ENCODE measurements at places on chromosomes 16 and 17.

- DNase-seq, result no peak
Observed at GRCh38 chr17:79078476-79079190, 4.0 kb downstream of the ENGASE start.

- no peak for DNase-seq
Observed at GRCh38 chr17:19948116-19948943, 29.3 kb downstream of the AKAP10 start.

DNA sequence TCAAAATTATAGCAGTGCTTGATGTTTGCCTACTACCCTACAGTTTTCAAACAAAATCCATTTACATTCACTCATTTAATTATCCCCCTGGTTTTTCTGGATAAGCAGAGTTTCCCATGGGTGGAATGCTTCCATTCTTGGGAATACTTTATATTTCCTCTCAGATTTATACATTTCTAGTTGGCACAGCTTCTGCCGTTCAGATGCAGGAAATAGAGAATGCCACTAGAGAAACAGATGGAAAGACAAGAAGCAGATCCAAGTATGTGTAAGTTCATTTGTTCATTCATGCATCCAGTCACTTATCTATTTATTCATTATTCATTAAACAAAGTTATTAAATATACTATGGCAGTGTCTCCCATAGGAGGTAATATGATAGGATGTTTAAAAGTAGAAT is 65.0 kb upstream of the CACNG5 start:
- no peak for DNase-seq

- DNase-seq, result peak; percentile 82
Observed at GRCh38 chr16:48503779-48504178, 106.2 kb downstream of the N4BP1 start.

GRCh38 chr17:73410586-73411312 is 98.9 kb upstream of the CDC42EP4 start:
- DNase-seq, result no peak

- no peak for DNase-seq
Observed at GRCh38 chr17:18041776-18042175, 2.6 kb downstream of the GID4 start.

DNA sequence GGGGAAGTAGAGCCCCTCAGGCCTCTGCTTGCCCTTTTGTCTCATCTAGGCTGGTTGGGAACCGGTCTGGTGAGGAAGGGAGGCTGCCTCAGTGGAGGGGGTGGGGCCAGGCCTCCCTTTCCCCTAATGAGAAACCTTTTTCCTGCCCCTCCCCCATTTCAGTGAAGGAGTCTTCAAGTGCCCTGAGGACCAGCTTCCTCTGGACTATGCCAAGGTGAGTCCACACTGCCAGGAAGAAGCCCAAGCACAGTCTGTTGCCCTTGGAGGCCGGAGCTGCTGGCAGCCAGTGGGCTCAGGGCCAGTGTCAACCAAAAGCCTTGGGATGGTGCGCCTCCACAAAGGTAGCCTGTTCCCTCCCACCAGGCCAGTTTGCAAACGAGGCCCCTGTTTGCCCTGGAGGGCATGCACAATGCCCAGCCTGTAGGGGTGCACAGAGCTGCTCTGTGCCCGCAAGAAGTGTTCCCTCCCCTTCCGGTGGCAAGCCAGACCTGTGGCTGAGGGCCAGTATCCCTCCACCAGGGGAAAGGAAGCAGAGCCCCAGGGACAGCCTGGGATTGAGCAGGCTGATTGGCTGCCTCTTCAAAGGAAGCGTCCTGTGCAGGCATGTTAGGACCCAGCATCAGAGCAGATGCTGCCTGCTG is 3.4 kb downstream of the TRAF4 start:
- DNase-seq, result no peak

- DNase-seq, result no peak
Observed at GRCh38 chr16:72837846-72838585, 209.9 kb downstream of the ZFHX3 start.

- DNase-seq, result no peak
Observed at GRCh38 chr16:70163596-70163995, 10.0 kb upstream of the CLEC18C start.

- peak; percentile 63 for DNase-seq
Observed at GRCh38 chr16:88770461-88771293, 14.3 kb downstream of the PIEZO1 start.

DNA sequence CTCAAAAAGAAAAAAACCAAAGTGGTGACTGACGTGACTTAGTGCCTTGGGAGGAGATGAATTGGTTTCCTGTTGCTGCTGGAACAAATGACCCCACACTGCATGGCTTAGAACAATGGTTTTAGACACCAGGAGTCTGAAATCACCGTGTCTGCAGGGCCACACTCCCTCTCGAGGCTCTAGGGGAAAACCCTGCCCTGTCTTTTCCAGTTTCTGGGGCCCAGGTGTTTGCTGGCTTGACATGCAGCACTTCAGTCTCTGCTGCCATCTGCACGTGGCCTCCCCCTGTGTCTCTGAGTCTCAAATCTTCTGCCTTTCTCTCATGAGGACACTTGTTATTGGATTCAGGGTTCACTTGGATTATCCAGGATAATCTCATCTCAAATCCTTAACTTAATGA is 323.8 kb upstream of the TNRC6C start:
- no peak for DNase-seq

DNA sequence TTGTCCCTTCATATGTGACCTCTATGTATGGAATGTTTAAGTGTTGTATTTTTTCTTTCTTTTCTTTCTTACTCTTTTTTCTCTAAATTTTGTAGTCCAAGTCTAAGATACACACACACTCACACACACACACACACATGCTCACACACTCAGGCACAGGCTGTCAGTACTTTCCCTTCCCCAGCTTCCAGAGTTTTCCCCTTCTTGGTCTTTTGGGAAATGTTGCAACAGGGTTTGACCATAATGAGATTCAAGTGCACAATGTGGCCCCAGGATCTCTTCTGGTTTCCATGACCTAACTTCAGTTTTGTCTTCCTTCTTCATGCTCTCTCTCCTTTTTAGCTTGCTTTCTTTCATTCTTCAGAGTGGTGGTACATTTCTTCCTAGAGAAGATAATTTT is 289.8 kb upstream of the FOXF1 start:
- no peak for DNase-seq

GRCh38 chr17:76379275-76379641 is 5.2 kb upstream of the SPHK1 start:
- no peak for DNase-seq

- no peak for DNase-seq
Observed at GRCh38 chr16:22355487-22355908, 18.9 kb downstream of the CDR2 start.

DNA sequence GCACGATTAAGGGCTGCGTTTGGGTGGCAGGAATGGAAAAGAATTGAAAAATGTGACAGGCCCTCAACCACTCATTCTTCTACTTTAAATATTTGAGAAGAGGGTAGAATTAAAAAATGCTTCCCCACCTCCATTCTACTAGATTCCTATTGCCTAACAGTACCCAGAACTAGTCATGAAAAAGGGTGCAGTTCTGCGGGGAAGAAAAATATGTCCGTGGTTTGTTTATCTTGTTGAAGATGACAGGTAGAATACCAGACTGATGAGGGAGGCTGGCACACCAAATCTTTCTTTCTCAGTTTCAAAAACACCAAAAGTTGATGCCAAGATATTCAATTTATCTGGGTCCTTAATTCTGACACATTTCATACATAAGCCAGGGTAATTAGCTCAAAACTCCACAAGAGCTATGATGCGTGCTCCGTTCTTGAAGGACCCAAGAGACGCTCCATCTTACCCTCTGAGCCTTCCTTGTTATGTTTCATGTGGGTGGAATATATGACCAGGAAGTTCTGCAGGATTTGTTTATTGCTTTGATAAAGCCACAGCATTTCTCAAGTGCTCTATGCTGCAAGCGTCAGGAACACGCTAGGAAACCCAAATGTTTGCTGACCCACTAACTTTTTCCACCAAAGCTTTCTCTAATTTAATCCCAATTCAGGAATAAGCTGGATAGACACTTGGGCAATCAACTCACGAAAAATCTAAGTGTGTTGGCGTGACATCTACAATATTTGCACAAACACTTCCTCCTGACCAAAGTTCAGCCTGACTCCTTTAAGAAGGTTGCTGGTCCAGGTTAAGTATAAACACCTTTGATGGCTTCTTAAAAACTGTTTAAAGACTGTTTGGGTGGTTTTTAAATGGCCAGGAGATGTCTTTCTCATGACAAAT is 20.6 kb upstream of the GAN start:
- DNase-seq, result no peak

DNA sequence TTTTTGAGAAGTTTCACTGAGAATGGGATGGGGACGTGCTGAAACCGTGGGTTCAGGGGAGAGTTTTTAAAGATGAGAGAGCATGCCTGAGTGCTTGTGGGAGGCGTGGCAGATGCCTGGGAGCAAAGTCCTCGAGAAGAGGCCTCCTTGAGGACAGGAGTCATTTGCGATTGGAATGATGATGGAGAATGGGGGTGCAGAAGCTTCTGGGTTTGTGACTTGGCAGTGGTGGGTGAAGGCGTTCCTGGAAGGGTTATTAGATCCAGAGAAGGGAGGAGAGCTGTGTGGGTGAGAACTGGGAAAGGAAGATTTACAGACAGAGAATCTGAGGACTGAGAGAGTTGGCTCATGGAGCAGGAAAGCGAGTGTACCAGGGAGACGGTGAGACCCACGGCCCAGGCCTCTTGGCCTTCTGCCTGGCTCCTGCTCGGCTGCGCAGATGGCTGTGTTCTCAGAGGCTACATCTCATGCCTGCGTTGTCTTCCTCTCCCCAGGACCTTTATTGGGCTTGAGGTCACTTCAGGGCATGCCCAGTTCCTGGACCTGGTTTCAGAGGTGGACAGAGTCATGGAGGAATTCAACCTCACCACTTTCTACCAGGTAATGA is 8.6 kb upstream of the MMP15 start:
- DNase-seq, result no peak

- DNase-seq, result no peak
Observed at GRCh38 chr17:56577843-56578204, 15.7 kb upstream of the NOG start.

- DNase-seq, result peak; percentile 80
Observed at GRCh38 chr17:41812381-41813151, at the start of gene FKBP10. TSS of gene FKBP10 (plus strand) at chr17:41813004. CDS start at chr17:41813035, 31 bp downstream.

DNA sequence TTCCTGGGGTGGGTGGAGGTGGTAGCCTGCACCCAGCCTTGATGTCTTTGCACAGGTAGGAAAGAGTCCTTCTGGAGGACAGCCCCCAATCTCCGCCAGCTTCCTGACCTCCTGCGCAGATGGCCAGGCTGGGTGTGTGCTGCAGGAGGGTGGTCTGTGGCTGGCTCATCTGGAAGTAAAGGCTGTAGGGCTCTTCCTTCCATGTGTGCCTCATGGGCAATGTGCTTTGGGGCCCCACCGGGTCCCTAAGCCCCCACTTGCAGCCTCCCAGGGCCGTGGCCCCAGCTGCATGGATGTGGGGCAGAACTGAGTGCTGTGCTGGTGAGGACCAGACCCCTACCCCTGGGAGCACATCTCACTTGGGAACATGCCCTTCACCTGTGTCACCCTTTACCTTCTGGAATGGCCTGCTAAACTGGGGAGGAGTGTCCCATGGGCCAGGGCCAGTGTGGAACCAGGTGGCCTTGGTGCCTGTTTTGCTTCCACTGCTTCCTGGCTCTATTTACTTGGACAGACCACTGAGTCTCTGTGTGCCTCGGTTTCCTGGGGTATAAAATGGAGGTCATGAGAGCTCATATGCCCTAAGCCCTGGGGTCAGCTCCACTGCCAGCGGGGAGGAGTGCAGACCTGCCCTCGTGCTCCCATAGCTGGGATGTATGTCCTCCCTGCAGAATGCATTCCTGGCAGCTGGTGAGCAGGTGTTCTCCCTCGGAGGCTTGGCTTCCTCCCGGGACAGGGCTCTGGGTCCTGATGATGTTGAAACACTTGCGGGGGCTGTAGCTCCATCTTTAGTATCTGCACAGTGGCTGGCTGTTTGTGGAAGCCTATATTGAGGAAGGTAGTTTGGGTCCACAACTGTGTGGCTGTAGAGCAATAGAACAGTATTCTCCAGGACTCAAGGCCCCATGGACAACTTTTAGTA is 18.0 kb downstream of the MPRIP start:
- no peak for DNase-seq

DNA sequence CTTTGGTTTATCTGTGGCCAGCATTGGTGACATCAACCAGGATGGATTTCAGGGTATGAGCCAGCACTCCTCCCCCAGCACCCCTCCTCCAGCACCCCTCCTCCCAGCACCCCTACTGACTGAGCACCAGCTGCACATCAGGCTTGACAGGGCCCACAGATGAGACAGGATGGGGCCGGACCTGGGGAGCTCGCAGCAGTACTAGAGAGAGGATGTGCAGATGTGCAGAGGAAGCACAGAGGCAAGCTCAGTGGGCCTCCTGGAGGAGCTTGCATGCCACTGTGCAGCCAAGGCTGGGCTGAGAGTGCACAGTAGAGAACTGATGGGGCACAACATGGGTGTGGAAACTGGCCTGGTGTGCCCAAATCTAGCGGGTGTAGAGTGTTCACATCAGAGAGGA is 16.2 kb downstream of the ITGA3 start:
- no peak for DNase-seq

DNA sequence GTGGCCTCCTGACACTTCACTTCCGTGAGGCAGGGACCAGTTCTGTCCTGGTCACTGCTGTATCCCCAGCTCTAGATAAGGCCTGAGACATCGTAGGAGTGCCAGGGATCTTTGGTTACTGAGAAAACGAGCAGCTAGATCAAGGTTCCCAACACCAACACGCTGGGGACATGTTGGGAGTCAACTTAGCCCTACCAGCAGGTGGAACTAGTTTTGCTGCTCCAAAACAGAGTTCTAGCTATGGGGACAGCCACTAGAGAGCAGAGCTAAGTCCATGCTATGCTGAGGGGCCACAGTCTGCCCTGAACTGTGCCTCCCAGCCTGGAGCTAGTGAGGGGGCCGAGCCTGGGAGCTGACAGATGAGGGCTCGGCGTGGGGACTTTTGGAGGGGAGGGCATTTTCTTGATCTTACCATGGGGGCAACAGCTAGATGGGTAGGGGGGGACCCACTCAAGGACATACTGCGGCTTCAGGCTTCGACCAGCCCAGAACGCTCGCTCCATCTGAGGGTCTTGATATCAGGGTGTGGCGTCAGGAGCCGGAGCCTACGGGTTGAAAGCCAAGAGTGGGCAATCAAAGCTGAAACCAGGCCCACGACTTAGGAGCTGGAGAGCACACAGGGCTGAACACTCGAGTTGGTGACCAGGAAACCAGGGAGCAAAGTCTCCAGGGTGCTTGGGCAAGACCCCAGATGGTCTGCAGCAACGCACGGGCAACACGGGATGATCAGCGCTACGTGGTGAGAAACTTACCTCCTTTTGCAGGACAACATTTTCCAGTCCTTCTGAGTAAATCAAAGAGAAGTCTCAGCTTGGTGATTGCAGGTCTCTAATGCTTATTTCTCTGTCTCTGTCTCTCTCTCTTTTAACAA is 13.4 kb downstream of the SNX20 start:
- no peak for DNase-seq

DNA sequence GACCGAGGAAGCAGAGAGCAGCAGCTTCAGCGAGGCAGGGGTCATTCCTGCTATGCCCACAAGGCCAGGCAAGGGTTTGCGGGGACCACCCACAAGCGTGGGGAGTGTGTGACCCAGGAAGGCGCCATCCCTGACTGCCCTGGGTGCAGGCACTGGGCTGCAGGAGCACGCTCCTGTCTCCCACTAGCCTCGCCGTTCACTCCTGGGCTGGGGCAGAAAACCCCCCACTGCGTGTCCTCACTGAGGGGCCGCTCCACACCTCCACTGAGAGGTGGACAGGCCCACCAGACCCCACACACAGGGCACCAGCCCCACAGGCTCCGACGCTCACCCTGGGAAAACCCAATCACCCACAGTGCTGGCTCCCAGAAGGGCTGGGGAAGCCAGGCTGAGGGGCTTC is 56.1 kb downstream of the KLHDC4 start:
- DNase-seq, result no peak
